Amniotic stem cell (primary cell): ENCODE measurements at places on chromosomes 3 and 15.

DNA sequence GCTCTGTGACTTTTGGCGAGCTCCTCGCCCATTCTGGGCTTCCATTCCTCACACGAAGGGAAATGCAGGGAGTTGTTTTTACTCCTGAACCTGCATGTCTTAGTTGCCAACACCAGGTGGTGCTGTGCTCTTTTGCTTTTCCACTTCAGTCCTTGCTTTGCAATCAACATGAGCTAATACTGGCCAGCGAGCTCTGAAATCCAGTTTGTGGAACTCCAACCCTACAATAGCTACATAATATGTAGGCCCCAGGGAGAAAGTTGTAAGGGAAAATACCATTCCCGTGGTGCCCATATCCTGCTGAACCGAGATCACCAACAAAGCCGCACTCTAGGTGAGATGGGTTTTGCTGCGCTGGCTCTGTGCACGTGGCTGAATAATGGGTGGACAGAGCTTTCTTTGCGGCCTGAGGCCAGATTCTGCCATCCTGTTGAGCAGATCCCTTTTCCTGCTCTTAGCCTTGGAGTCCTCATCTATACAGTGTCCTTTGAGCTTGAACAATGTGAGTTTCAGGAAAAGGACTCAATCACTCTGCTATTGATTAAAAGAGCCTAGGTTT is 25.0 kb downstream of the LSM3 start:
- DNase-seq, result peak; percentile 50

- peak; percentile 94 for DNase-seq
These were observed 213.7 kb downstream of the PDCD6IP start for GRCh38 chr3:34012102-34012461.

GRCh38 chr3:541062-541801 is 344.7 kb downstream of the CHL1 start:
- no peak for DNase-seq

DNA sequence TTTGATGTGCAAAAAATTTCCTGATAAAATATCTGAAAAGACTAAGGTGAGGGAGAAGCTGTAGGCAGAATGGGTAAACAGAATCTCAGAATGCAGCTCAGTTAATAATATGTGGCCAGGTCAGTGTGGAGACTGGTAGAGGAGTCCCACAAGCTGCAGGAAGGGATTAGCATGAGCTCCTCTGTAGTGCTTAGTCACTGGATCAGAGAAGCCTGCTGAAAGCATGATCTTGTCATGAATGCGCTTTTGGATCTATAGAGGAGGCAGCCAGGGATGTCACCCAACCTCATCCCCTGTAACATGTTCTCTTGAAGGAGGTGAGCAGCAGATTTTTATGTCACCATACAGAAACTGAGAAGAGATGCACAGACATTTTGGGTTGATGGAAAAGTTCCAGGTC is 1035.3 kb upstream of the GBE1 start:
- DNase-seq, result no peak

GRCh38 chr3:69941439-69942176 is 57.9 kb upstream of the SAMMSON start:
- no peak for DNase-seq

- DNase-seq, result no peak
These were observed 153.7 kb downstream of the ANO10 start for GRCh38 chr3:43468133-43468532.
